ENCODE measurements at places on chromosomes 6 and 20.
A peak's percentile ranks its signal among the peaks of the same experiment; 100 is the strongest.

DNA sequence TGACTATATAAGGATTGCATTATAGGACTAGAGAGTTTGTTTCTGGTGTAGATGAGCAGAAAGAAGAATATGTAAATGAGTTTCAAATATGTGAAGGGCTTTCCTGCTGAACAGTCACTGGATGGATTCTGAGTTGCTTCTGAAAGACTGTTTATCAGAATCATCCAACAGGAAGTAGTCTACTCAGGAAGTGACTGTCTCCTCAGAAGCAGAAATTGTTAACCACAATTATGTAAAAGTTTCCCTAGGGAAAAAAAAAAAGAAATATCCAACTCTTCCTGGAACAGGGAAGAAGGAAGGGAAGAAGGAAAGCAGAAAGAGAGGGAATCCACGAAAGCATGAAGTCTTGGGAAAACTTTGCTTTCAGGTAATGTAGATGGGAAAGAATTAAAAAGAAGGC is 138.9 kb downstream of the TENT5A start:
- peak; percentile 25 for DNase-seq

- DNase-seq = peak; percentile 95
These were observed 177.8 kb upstream of the ECI2 start for GRCh38 chr6:4313044-4313686.

DNA sequence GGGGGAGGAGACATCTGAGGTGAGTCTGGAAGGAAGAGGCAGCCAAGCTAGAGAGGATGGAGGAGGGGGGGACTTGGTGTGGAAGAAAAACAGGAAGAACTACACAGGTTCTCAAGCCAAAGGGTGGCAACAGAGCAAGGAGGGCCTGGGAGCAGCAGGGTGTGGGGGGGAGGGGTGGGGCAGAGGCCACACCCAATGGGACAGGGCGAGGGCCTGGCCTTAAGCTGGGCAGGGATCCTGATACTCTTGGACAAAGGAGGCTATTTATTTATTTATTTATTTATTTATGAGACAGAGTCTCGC is 359.0 kb downstream of the ZFAND3 start:
- no peak for DNase-seq

DNA sequence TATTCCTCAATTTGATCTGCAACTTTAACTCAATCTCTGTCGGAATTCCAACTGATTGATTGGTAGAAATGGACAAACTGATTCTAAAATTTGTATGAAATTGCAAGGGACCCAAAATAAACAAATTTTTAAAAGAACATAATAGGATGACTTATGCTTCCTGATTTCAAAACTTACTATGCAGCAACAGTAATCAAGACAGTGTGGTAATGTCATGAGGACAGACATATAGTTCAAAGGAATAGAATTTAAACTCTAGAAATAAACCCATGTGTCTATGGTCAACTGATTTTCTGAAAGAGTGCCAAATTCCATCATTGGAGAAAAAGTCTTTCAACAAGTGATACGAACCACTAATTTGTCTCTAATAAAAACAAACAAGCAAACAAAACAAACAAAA is 1320.1 kb upstream of the GJE1 start:
- DNase-seq = peak; percentile 73

DNA sequence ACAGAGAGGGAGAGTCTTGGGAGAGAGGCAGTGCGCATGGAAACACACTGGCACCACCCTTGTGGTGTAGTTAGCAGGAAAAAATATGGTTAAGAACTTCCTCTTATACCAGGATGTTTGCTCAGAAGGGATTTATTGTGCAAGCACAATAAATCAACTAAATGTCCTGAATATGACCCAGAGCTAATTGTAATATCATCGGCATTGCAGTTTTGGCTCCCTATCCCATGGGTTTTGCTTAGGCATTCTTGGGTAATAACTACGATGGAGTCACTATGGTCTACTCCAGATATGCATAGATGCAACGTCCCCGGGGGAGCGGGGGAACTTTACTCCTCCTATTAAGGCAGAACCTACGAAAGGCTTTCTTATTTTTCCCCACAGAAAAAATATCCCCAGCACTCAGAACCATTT is 751.6 kb downstream of the EYS start:
- no peak for DNase-seq

Data from fibroblast of gingiva (primary cell).